ENCODE measurements at places on chromosomes 6 and 20.

DNA sequence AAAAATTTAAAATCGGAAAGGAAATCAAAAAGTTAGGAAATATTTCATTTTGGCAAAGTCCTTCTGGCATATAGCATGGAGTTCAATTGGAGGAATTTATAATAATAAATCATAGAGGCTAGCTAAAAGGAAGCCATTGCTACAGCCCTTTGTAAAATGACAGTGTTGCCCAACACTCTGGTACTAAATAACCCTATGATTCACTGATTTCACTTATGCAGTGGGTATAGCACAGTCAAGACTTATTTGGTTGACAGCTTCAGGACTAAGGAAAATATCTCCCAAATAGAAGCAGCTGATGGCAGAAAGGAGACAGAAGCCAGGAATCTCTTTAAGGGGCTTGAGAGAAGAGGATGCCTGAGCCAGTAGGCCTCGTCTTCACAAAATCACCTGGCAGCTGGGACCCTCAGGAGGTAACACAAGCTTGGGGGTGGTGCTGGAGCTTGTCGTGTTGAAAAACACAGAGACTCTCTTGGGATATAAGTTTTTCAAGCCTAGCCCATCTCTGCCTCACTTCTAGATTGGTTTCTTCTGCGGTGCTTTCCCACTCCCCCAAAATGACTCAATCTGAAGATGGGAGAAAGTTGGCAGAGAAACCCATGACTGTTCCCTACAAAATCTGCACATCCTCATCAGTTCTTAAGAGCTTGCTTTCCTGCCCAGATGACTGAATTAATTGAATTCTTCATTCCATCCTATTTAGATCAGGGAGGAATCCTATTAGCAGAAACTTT lies 38.4 kb upstream of the EYA4 start:
- no peak for DNase-seq

DNA sequence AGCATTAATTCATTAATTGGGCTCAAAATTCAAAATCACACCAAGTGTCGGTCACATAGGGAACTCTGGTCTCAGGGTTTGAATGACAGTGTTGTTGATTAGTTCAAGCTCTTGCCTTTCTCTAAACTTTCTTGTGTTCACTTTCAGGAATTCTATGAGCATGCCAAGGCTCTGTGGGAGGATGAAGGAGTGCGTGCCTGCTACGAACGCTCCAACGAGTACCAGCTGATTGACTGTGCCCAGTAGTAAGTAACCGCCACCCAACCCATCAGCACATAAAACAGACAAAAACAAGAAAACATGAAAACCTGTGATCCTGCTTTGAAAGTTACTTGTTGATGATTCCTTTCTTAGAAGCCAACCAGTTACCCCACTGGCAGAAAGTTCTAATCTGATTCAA lies 52.7 kb downstream of the GNAS start:
- DNase-seq: no peak

GRCh38 chr20:4972506-4973251 lies 28.6 kb downstream of the SLC23A2 start:
- no peak for DNase-seq

- no peak for DNase-seq
Observed at GRCh38 chr6:149974825-149975224, 11.1 kb downstream of the ULBP1 start.

GRCh38 chr6:145539831-145540230 lies 195.5 kb downstream of the EPM2A start:
- DNase-seq: no peak

DNA sequence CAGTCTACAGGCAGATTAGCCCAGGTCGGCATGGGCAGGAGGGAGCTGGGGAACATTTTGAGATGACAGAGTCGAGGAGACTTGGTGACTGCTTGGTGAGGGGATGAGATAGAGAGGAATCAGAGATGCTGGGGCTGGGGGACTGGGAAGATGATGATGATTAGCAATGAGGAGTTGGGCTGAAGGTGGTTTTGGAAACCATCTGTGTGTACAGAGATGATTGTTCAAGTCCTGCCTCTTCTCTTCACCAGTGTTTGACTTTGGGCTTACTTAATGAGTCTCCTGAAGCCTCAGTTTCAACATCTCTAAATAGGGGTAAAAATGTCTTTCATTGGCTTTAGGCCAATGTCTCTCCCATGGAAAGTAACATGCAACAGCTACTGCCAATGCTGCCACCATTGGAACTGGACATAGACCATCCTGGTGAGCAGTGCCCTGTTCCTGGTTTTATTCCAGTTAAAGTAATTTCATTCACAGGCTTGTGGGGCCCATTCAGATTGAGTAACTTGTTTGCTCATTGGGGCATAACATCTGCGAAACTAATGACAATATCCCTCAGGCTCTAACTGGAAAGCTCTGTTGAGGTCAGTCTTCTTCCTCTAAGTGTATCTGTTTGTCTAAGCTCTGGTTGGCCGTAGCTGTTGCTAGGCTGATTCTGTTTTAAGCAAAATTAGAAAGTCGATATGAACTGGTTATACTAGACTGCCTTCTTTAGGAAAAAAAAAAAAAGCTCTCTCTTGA lies 99.1 kb downstream of the ARMC2 start:
- peak; percentile 52 for DNase-seq

DNA sequence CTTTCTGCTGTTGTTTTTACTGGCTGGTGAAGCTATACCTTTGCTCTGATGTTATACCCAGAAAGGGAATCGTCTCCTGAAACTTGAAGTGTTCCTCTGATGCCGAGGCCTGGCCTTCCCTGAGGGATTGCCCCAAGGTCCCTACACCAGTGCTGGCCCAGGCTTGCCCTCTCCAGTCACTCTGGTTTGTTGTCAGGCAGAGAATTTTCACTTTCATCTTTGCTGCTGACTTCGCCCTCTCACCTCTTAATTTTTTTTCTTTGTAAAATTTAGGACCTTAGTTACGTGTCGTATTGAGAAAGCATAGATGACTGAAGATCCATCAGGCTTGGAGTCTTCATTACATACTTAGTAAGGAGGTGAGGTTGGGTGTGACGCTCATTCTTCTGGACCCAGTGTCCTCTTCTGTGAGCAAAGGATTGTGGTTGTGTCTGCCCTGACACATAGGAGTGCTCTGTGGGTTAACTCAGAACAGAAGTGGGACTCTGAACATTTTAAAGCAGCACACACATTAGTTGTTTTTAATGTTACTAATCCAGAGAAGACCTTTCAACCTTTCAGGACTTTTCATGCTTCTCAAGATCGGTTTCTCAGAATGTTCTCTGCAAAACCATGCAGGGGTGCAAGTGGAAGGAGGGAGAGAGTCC lies 45.4 kb downstream of the TULP4 start:
- no peak for DNase-seq

DNA sequence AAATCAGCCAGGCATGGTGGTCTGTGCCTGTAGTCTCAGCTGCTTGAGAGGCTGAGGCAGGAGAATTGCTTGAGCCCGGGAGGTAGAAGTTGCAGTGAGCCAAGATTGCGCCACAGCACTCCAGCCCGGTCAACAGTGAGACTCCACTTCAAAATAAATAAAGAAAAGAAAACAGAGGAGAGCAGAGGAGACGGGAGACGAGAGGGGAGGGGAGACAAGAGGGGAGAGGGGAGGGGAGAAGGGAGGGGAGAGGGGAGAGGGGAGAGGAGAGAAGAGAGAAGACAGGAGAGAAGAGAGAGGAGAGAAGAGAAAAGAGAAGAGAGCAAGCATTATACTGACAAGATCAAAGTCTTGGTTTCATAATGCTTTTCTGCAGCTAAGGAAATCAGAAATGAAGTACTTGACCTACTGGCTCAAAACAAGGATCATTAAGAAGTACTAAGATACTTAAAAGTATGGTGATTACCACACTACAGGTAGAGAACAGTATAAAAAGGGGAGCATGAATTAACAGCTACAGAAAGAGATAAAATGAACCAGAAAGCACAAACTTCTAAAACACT lies 30.5 kb downstream of the FAM8A1 start:
- DNase-seq: no peak

GRCh38 chr6:165881806-165882205 lies 218.8 kb upstream of the PDE10A start:
- DNase-seq: no peak
